Activated CD4-positive, alpha-beta T cell treated with anti-CD3 and anti-CD28 coated beads, Interleukin-2, amount 10 ng/mL, durations not matched to agents 7 days and 5 days (primary cell): ENCODE measurements at places on chromosomes 2 and 18.

GRCh38 chr18:9722691-9723090 lies 14.6 kb downstream of the RAB31 start:
- no peak for DNase-seq
- no peaks in the 10 kb centered on the region for H3K36me3 ChIP-seq
- no peak overlapping the region for H3K27ac ChIP-seq
- no peaks in the 10 kb centered on the region for H3K4me1 ChIP-seq
- peaks cover 5% of the 10 kb centered on the region for H3K27me3 ChIP-seq

DNA sequence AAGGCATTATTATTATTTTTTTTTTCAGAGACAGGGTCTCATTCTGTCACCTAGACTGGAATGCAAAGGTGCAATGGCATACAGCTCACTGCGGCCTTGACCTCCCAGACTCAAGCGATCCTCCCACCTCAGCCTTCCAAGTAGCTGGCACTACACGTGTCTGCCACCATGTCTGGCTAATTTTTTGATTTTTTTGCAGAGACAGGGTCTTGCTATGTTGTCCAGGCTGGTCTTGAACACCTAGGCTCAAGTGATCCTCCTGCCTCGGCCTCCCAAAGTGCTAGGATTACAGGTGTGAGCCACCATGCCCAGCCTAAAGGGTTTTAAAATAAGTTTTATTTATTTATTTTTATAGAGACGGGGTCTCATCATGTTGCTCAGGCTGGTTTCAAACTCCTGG lies 45.3 kb upstream of the AP1S3 start:
- no peak overlapping the region for H3K27ac ChIP-seq
- peaks cover 62% of the 10 kb centered on the region for H3K36me3 ChIP-seq
- H3K4me1 ChIP-seq = peaks cover 15% of the 10 kb centered on the region
- no peaks in the 10 kb centered on the region for H3K27me3 ChIP-seq

- H3K36me3 ChIP-seq = no peaks in the 10 kb centered on the region
- H3K27me3 ChIP-seq = no peaks in the 10 kb centered on the region
- H3K4me1 ChIP-seq = no peaks in the 10 kb centered on the region
- no peak for DNase-seq
- no peak overlapping the region for H3K27ac ChIP-seq
Observed at GRCh38 chr18:41396861-41397260, 558.2 kb upstream of the PIK3C3 start.

GRCh38 chr2:13002536-13003331 lies 286.0 kb downstream of the TRIB2 start:
- DNase-seq = no peak
- H3K27me3 ChIP-seq = peaks cover 23% of the 10 kb centered on the region
- peaks cover 2% of the 10 kb centered on the region for H3K4me1 ChIP-seq
- no peak overlapping the region for H3K27ac ChIP-seq
- no peak overlapping the region for H3K4me3 ChIP-seq

GRCh38 chr2:2184549-2185249 lies 146.4 kb downstream of the MYT1L start:
- no peak overlapping the region for H3K4me3 ChIP-seq
- no peak for DNase-seq
- H3K36me3 ChIP-seq = no peaks in the 10 kb centered on the region
- no peaks in the 10 kb centered on the region for H3K27me3 ChIP-seq
- H3K4me1 ChIP-seq = no peaks in the 10 kb centered on the region

- H3K27me3 ChIP-seq = no peaks in the 10 kb centered on the region
- H3K4me3 ChIP-seq = no peak overlapping the region
- DNase-seq = no peak
- H3K27ac ChIP-seq = no peak overlapping the region
Observed at GRCh38 chr18:43525169-43525568, 247.9 kb upstream of the SYT4 start.

DNA sequence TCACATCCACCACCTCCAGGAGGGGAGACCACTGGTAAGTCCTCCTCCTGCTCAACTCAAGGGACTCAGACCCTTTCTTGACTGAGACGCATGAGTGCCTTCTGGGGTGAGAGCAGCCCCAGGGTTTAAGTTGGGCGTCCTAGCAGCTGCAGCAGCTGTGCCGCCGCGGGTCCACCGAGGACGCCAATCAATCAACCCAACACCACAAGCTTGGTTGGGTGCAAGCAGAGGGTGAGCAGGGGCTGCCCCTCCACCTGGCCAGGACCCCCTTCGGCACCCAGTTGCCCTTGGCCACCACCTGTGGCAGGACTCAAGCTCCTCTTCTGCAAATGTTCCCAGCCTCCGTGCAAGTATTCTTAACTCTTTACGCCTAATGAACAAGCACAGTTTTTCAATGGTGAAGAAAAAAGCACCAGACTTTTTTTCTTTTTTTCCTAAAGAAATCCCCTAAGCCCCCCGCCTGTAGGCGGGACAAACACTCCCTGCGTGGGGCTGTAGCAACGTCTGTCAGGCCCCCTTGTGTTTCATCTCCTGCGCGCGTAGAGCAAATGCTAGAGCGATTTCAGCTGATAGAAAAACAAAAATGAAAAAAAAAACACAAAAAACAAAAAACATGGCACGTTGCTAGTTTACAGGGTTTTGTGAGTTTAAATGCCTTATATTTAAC lies 197.1 kb downstream of the LOXHD1 start:
- H3K36me3 ChIP-seq = no peaks in the 10 kb centered on the region
- no peaks in the 10 kb centered on the region for H3K4me1 ChIP-seq
- no peak for DNase-seq
- H3K27me3 ChIP-seq = peaks cover 4% of the 10 kb centered on the region
- no peak overlapping the region for H3K27ac ChIP-seq
- no peak overlapping the region for H3K4me3 ChIP-seq

DNA sequence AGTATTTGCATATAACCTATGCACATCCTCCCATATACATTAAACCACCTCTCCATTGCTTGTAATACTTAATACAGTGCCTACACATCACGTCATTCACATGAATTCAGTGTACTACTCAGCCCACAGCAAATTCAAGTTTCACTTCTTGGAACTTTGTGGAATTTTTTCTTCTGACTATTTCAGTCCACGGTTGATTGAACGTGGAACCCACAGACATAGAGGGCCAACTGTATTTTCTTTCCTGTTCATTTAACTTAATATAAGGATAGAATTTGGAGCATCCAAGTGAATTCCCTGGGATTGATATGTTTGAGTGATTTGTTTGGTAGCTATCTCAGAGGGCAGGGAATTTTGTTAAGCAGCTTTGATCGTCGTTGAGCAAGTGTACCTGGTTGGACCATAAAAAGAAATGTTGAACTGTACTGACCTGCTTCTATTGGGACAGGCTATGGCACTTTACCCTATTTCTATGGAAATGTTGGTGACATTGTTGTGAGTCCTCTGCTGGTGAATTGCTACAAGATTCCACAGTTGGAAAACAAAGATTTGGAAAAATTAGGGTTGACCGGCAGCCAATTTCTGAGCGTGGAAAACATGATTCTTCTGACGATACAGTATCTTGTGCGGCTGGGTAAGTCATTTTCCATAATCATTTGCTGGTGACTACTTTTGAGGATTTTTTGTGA lies 156.6 kb downstream of the ESCO1 start:
- H3K4me3 ChIP-seq = no peak overlapping the region
- no peak for DNase-seq
- H3K27me3 ChIP-seq = peaks cover 27% of the 10 kb centered on the region
- no peak overlapping the region for H3K27ac ChIP-seq
- H3K4me1 ChIP-seq = no peaks in the 10 kb centered on the region

DNA sequence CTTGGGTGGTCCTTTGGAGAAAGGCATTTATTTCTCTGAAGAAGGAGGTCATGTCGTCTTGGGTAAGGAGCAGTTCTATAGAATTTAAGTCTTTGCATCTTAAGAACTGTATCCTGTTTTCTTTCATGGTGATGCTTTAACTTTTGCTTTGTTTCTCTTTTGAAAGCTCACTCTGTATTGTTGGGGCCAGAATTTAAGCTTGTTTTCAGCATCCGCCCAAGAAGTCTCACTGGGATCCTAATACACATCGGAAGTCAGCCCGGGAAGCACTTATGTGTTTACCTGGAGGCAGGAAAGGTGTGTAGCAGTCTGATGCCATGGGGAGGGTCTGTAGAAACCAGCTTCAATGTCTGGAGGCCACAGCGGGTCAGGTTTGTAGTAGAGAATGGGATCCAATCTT lies 64.7 kb upstream of the TTC39C start:
- H3K36me3 ChIP-seq = no peaks in the 10 kb centered on the region
- peaks cover 10% of the 10 kb centered on the region for H3K4me1 ChIP-seq
- no peak overlapping the region for H3K27ac ChIP-seq
- H3K27me3 ChIP-seq = peaks cover 19% of the 10 kb centered on the region
- H3K4me3 ChIP-seq = no peak overlapping the region

DNA sequence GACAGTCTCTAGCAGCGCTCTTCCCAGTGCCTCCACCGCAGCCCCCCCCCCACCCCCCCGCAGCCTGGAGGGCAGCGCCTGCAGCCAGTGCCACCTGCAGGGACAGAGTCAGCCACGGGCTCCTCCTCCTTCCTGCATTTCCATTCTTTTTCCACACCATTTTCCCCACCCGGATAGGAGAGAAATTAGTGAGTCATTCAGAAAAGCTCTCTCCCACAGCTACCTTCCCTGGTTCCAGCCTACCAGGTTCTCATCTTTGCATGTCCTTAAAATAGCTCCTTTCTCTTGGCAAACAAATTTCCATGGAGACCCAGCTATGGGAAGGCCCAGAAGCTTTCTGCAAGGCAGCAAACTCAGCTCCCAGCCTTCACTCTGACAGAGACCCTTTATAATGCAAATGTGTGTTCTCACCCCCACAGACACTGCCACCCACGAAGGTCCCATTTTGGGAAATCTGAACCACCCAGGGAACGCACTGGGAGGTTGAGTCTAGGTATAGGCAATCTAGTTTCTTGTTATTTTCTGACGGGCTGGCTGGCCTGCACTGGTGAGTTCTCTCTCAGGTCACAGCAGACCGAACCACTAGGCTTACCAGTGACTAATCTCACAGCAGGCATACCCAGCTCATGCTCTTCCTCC lies 41.8 kb upstream of the ATG16L1 start:
- H3K4me3 ChIP-seq = no peak overlapping the region
- no peaks in the 10 kb centered on the region for H3K27me3 ChIP-seq
- peak overlapping the region; percentile 16 for H3K27ac ChIP-seq
- no peak for DNase-seq
- H3K36me3 ChIP-seq = peaks cover 19% of the 10 kb centered on the region
- peaks cover 10% of the 10 kb centered on the region for H3K4me1 ChIP-seq

DNA sequence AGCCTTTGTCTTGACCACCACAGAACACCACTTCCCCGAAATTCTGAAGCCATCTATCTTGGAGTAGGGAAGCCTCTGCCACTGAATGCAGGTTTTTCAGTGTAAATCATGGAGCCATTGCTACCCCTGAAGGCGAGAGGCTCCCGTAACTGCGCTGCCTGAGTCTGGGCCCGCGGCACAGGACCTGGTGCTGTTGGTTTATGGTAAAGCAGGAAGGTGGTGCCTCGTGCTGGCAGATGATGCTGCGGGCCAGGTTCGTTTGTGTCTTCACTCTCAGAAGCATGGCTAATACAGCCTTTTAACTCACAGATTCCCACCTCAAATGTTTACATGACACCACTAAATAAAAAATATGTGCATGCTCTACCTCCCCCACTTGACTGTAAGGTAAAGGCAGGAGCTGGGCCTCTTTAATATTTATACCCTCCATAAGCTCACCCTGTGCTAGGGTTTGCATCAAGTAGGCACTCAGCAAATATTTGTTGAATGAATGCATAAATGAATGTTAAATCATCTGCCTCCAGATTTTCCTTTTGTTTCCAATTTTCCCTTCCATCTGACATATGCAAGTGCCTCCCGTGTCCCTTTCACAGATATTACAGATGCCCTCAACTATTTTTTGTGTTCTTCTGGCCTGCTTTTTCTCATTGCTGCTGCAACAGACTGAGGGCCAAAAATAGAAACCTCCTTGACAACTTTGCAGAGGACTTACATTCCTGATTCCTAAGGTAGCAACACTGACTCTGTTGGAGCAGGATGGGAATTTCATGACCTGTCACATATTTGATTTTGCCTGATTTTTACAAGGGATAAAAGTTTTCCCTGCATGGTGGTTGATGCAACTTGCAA lies 83.5 kb upstream of the CPO start:
- H3K4me1 ChIP-seq = peaks cover 25% of the 10 kb centered on the region
- H3K27me3 ChIP-seq = no peaks in the 10 kb centered on the region
- no peak for DNase-seq
- no peak overlapping the region for H3K4me3 ChIP-seq

GRCh38 chr2:37679072-37679695 lies 7.7 kb upstream of the CDC42EP3 start:
- no peak overlapping the region for H3K27ac ChIP-seq
- DNase-seq = no peak
- no peak overlapping the region for H3K4me3 ChIP-seq
- H3K4me1 ChIP-seq = peaks cover 19% of the 10 kb centered on the region
- peaks cover 23% of the 10 kb centered on the region for H3K36me3 ChIP-seq

DNA sequence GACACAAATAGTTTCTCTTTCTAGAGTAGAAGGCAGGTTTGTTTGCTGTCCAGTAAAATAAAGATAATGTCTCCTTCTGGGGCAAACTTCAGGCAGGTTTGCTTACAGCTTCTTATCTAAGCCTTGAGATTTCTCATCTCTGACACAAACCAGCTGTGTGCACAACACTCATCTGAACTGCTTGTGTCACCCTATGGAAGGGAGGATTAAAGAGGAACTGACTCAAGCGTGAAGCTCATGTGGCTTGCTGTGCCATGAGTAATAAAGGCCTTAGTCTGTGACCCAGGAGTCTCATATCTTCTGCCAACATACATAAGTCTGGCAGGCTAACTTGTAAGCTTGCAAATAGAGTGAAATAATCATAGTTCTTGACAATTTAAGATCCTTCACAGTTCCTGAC lies 24.2 kb upstream of the CPO start:
- no peak overlapping the region for H3K27ac ChIP-seq
- H3K4me3 ChIP-seq = no peak overlapping the region
- no peaks in the 10 kb centered on the region for H3K27me3 ChIP-seq

DNA sequence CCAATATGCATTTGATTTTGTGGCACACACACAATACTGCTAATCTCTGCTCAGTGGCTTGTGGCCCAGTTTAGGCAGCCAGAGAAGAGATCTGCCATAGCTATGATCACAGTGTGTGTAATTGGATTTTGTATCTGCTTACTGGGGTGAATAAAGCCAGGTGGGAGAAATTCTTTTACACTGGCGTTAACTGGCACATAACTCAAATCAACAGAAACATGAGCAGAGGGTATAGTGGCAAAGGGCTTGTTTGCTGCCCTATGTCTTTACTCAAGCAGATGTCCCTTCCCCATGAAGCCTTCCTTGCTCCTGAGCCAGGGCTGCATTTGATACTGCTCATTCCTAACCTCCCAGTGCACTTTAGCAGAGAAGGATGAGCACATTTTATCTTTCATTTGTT lies 28.5 kb downstream of the STON1 start:
- no peak overlapping the region for H3K4me3 ChIP-seq
- no peak overlapping the region for H3K27ac ChIP-seq
- H3K4me1 ChIP-seq = no peaks in the 10 kb centered on the region
- H3K36me3 ChIP-seq = no peaks in the 10 kb centered on the region
- DNase-seq = no peak
- no peaks in the 10 kb centered on the region for H3K27me3 ChIP-seq

GRCh38 chr2:15421753-15422152 lies 139.4 kb downstream of the NBAS start:
- H3K27ac ChIP-seq = no peak overlapping the region
- H3K4me3 ChIP-seq = no peak overlapping the region
- no peak for DNase-seq
- no peaks in the 10 kb centered on the region for H3K4me1 ChIP-seq
- peaks cover 3% of the 10 kb centered on the region for H3K36me3 ChIP-seq

- peaks cover 15% of the 10 kb centered on the region for H3K36me3 ChIP-seq
- no peak for DNase-seq
- no peak overlapping the region for H3K4me3 ChIP-seq
- H3K4me1 ChIP-seq = no peaks in the 10 kb centered on the region
- no peak overlapping the region for H3K27ac ChIP-seq
Observed at GRCh38 chr2:134379293-134379692, 125.4 kb downstream of the MGAT5 start.

- peak overlapping the region; percentile 84 for H3K4me3 ChIP-seq
- no peak for DNase-seq
- peaks cover 61% of the 10 kb centered on the region for H3K4me1 ChIP-seq
Observed at GRCh38 chr18:74497778-74498177, 1.6 kb downstream of the CNDP2 start.
